ENCODE measurements at places on chromosomes 16 and 17.
A peak's percentile ranks its signal among the peaks of the same experiment; 100 is the strongest.

- DNase-seq = peak; percentile 37
These were observed 1.1 kb upstream of the CRHR1 start for GRCh38 chr17:45782889-45783592.

GRCh38 chr16:84931506-84931905 is 79.8 kb downstream of the ZDHHC7 start:
- DNase-seq = no peak

GRCh38 chr17:79630821-79631639 is 20.2 kb upstream of the RBFOX3 start:
- no peak for DNase-seq

DNA sequence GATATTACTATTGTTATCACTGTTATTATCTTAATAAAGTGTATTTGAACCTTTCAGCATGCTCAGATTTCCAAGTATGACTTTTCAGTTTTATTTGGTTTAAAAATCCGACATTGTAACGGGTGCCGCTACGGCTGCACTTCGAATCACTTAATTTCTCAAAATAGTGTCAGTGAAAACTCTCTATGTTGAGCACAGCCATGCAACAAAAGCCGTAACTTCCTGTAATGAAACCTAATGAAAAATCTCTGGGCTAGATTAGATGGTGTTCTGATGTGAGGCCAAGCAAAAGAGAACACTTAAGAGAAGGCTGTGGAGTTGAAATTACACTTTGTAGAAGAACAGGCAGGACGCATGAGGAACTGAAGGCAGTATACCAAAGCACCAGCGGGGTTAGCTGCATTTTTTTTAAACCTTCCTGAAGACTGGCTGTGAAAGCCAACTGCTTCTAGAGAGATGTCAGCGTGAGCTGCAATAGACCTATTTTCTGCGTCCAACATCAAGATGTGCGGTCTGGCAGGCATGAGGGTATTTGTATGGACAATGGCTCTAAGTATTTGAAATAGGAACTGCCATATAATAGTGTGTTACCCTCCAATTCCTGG is 1545.0 kb upstream of the GOT2 start:
- no peak for DNase-seq

GRCh38 chr17:41107941-41108450 is 2.8 kb downstream of the KRTAP4-9 start:
- no peak for DNase-seq

DNA sequence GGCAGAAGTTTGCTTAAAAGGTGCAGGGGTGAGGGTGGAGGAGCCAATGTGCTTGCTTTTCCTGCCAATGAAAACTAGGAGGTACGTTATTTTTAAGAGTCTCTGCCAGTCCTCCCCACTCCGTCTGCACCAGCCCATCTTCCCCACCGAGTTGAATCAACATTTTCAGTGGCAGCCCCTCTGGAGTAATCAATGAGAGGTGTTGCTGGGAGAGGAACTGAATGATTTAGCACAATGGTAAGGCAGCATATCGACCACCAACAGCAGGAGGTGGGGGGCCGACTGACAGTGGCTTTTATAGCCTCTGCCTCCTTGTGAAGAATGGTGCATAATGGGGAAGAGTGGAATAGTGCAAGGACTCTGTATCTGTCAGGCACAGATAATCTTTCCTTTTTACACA is 1465.0 kb upstream of the GOT2 start:
- DNase-seq = no peak

- peak; percentile 53 for DNase-seq
These were observed 643 bp downstream of the HSDL1 start for GRCh38 chr16:84144209-84144858.

- no peak for DNase-seq
These were observed 5.4 kb downstream of the APOBR start for GRCh38 chr16:28499854-28500253.

- DNase-seq = no peak
These were observed 31.6 kb upstream of the ERN1 start for GRCh38 chr17:64161380-64162176.

DNA sequence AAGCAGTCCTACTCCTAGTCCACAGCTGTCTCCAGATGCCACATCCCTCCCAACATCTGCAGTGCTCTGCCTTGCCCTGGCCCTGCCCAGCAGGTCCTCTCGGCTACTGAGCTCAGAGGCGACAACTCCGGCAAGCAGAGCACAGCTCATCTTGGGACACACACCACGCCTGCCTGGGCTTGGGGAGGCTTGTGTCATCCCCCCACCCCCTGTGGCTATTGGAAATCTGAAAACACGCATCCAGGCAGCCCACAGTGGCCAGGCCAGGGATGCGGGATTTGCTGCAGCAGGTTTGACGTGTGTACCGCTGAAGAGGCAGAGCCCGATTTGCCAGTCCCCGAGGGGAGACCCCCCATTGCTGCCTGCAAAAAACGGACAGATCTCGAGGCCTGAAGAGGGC is 25.4 kb downstream of the MXRA7 start:
- DNase-seq = no peak

GRCh38 chr17:15654886-15655561 is 29.1 kb downstream of the TRIM16 start:
- no peak for DNase-seq

DNA sequence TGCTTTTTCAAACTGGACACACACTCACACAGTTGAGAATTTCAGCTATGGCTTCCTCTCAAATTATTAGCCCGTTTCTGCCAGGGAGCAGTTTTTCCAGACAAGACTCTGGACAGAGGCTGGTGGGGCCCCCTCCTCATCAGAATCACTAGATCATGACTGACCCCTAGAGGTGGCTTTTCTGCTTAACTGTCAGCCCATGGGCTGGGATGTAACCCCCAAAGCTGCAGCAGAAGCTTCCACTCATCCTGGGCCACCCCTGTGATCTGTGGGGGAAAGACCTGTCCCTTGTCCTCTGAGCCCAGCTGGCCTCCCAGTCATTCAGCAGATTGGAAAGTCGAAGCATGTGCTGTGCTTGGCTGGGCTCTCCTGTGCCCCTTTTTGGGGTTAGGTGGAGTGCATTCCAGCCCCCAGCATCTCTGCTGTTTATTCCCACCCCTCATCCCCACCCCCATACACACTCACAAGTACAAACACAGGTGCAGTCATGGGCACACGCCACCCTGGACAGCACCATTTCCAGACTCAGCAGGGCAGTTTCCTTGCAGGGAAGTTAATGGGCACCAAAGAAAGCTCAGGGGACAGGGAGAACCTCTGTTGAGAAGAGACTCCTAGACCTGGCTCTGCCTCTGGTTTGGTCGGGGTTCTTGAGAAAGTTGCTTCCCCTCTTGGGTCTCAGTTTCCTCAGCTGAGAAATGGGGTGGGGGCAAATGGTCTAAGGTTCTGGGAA is 77.6 kb upstream of the RBL2 start:
- no peak for DNase-seq

GRCh38 chr17:44360826-44361225 is 2.8 kb downstream of the FAM171A2 start:
- DNase-seq = no peak

DNA sequence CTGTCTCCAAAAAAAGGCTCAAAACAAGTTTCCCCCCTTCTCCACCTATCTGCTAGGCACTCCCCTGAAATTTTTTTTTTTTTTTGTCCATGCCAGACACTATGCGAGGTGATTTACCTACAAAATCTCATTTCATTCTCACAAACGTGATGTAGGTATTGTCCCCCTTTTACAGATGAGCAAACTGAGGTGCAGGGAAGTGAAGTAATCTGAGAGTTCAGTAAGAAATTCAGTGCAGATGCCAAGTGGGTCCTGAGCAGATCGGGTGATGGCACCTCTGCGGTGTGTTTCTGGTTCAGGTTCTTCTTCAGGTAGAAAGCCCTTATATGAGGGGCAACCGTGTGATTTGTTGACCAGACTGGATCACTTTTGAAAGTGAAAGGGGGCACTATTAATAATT is 9.7 kb downstream of the TBKBP1 start:
- no peak for DNase-seq

- peak; percentile 66 for DNase-seq
These were observed 2.5 kb upstream of the VASN start for GRCh38 chr16:4369007-4369733.

DNA sequence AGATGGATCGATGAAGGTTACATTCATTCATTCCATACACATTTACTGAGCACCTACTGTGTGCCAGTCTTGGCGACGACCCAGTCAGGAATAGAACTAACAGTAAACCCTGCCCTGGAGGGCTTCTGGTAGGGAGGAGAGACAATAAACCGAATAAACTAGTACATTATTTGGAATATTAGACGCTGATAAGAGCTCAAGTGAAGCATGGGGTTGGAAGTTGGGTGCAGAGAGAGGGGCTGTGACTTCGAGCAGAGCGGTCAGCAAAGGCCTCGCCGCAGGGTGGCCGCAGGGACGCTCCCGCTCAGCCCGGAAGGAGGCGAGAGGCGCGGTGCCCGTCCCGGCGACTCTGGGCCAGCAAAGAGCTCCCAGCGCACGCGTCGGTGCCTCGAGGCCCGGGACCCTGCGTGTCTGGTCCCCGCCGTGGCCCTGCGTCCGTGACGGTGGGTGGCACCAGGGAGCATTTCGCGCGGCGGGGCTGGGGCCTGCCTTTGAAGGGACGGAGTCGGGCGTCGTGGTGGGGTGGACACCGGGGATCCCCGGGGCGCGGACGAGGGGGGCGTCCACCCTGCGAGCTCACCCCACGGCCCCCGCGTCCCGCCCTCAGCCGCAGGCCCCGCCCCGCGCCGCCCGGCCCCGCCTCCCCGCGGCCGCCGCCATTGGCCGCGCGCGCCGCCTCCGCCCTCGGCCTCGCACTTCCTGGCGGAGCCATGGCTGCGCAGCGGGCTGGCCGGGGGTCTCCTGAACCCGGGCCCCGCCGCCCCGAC is at the start of gene KLHL36:
Gene KLHL36, plus strand, starts transcription at position 684 of the 767 bp plus-strand sequence. CDS start 2,357 bp downstream, outside the sequence.
- DNase-seq = peak; percentile 95

DNA sequence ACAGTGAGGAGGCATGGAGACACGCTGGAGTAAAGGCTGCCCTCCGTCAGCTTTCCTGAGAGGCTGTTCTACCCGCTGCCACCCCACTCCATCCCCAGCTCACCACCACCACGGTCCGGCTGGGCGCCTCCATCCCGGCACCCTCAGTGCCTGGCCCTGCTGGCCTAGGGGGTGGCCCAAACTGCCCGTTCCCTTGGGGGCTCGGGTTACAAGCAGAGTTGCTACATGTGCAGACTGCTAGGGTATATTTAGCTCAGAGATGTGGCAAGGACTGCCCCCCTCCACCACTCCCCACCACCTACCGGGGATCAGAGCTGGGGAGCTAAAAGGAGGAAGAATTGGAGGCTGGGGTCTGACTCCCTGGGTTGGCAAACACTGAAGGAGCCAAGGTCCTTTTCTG is 4.1 kb downstream of the CACNB1 start:
- DNase-seq = no peak

DNA sequence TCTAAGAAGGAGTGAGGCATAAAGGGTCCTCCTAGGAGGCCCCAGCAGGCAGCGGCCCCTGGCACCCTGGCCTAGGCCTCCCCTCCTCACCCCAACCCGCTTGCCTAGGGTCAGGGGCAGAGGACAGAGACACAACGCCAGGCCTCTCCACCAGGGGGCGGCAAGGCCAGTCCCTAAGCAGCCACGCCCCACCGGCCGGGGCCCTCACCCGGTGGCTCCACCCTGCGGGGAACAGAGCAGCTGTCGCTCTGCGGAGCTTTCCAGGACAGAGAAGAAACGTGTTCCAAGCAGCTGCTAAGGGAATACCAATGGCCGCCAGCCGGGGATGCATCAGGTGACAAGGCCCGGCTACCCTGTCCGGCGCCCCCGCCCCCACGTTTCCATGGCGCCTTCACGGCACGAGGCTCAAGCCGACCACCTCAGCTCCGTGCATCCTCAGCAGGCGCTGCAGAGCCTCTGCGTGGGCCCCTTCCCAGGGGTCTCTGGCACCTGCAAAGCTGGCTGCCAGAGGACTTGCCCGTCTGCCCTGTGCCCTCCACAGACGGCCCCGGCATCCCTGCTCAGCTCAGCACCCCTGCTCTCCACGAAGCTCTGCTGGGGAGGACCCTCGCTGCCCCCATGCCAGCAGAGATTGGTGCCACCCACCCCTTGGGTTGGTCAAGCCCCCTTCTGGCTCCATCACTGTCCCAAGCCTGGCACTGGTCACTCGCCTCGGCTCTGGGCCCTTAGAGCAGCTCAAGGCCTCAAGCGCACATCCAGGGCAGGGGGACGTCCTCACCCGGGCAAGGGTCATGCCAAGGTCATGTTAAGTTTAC is 5.6 kb downstream of the ZNF598 start:
- DNase-seq = peak; percentile 93

- DNase-seq = no peak
These were observed 14.6 kb upstream of the LGALS9 start for GRCh38 chr17:27616414-27616813.

- DNase-seq = no peak
These were observed 30.4 kb upstream of the SSTR5 start for GRCh38 chr16:1042049-1042744.

DNA sequence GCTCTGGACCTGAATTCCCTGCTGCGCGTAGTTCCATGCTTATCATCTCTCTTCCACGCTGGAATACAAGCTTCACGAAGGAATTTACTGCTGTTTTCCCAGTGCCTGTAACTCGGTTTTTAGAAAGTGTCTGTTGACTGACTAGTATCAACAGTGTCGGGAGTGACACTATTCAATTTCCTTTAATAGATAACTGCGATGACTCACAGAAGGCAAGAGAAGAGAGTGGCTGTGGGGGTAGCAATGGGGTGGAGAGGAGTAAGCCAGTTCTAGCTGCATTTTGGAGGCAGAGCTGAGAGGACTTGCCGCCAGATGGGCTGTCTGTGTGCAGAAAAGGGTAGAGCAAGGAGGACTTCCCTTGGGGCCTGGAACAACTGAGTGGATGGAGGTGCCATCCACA is 25.2 kb downstream of the B4GALNT2 start:
- no peak for DNase-seq

DNA sequence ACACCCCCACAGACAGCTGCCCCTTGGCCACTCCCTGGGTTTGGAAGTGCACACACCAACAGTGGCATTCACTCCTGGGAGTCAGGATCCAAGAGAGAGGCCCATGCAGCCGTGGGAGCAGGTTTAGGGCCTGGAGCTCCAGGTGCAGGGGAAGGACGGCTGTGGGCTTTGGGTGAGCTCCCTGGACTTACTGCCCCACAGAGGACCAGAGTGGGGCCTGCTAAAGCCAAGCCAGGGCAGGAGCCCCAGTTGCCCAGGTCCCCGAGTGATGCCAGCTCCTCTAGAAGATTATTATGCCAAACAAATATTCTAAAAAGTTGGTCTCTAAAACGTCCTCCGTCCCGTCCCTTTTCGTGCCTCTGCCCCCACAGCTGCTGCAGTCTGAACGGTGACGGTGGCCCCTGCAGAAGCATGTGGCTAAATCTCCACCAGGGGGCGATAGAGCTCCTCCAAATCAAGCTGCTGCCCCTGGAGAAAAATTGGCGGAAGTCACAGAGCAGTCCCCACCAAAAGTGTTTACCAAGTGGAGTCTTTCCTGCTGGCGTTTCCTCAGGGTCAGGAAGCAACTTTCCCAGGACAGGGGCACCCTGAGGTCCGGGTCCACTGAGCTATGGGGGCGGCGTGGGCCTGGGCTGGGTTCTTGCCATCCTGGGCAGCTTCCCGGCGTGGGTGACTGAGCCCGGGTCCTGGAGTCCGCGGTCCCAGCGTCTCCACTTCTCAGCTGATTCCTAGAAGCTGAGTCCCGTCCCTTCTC is 4.2 kb downstream of the ARMC7 start:
- DNase-seq = peak; percentile 88

DNA sequence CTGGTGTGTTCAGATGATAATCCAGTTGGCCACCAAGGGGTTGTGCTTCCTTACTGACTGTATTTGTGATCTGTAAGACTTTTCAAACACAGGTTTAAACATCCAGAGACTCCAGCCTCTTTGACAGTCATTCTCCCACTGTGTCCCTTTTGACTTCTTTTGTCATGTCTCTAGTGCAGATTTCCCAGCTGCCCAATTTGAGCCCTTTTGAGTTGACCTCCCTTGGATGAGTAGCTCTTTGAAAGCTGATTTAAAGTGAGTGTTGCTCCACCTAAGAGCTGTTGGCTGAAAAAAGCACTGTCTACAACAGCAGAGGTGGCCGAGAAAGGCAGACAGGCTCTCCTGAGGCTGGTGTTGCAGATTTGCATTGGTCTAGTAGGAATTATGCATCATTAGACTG is 188.4 kb upstream of the TBX2 start:
- no peak for DNase-seq

All from AG20443 (cell line).